NCI-H187 treated with DMSO at 0.1 percent for 48 hours (cell line): ENCODE measurements at places on chromosomes 1 and 21.

DNA sequence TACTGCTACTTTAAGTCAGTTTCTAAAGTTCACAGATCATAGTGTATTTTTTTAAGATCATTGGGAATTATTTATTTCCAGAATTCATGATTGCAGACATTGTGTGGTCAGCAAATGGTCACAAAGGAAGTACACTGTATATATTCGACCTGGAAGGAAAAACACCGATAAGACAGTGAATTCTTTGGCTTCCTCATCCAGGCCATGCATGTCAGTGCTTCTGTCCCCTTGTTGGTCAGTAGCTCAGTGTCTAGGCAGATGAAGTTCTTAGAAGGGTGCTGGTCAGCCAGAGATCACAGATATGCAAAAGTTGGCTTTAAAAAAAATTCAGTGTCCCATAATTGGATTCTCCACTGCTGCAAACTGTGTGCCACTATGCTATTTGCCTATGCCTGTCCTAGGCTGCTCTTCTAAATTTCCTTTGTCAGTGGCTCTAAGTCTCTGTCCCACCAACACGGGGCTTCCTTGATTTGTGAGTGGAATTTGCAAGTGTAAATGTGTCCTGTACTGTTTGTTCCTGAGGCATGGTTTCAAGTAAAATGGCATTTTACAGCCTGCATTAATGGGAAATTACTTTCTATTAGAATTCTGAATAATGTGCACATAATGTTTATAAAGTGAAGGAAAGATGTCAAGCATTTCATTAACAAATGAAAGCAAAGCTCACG, 12.0 kb upstream of the VAMP4 start:
- no peak for DNase-seq

- no peak for DNase-seq
These were observed 280.3 kb upstream of the FMN2 start for GRCh38 chr1:239811211-239811885.

DNA sequence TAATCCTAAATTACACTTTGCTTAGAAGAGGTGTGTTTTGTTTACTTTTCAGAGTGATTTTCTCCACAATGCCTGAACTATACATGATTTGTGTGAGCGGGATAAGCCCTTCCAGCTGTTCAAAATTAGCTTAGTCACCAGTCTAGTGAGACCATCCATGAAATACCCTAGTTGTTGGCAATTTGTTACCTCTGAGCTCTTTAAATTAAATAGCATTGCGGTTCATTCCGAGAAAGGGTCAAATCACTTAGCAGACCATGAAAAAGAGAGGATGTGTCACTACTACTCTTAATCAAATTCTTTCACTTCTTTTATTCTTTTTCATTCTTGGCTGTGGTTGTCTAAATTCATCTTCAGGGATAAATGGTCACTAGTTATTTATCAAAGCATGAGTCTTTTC, 11.9 kb upstream of the VAV3 start:
- no peak for DNase-seq

- DNase-seq, result no peak
These were observed 19.1 kb downstream of the KCNQ4 start for GRCh38 chr1:40802742-40803113.

DNA sequence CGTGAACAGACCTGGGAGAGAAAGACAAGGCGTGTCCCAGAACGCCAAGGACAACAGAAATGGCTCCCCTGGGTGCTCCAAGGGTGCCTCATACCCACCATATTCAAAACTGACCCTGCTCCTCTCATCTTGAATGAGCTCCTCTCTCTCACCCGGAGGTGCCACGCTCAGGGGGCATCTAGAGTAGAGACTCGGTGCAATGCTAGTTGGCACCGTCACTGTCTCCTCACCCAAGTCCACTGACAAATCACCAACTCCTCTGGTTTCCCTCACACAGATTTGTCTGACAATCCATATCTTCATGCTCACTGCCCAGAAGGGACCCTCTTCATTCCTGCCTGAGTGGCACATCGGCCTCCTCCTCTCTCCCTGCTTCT, 5.0 kb downstream of the TMEM125 start:
- DNase-seq, result no peak

- DNase-seq, result no peak
These were observed 445.5 kb downstream of the MATN1 start for GRCh38 chr1:30277911-30278310.

DNA sequence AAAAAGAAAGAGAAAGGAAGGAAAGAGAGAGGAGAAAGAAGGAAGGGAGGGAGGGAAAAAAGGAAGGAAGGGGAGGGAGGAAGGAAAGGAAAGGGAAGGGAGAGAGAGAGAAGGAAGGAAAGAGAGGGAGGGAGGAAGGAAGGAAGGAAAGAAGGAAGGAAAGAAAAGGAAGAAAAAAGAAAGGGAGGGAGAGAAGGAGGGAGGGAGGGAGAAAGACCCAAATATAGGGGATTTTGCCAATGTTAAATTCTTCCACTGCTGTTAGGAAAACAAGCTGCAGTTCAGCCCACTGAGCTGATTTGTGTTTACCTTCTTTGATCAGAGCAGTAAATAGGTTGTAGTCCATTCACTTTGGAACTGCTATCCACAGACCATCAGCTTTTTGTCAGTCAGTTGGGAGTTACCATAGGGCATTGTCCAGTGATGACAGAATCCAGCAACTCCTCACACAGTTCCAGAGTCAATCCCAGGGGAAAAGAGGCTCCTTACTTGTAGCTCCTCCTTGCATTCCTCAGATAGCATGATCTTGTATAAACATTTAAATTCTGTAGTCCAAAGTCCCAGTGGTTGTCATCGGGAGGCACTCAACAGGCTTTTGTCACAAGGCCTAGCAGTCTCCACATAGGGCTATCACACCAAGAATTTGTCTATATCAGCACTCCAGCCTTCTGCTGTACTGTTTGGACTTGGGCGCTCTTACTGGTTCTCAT, 13.5 kb upstream of the PPP1R8 start:
- DNase-seq, result no peak

DNA sequence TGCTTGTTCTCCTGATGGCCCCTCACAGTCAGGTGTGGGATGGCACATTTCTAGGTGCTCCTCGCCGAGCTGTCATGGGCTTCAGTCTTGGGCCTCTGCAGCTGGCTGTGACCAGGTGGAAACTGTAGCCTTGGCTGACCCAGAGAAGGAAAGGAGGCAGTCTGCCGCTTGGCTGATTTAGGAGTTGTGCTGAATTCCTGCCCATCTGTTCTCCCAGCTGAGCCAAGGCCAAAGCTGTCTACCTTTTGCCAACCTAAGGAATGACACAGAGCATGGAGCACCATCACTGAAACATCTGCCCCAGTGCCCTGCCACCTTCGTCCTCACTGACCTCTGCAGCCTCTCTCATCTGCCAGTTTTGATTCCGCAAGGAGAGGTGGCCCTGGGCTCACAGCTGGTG, 27.9 kb downstream of the UTP25 start:
- no peak for DNase-seq

GRCh38 chr1:162200096-162200847, 130.8 kb downstream of the NOS1AP start:
- no peak for DNase-seq
